AG08395 (cell line): ENCODE measurements at places on chromosomes 13 and 19.

- DNase-seq: peak; percentile 71
Observed at GRCh38 chr19:31285744-31286143, 63.5 kb downstream of the TSHZ3 start.

DNA sequence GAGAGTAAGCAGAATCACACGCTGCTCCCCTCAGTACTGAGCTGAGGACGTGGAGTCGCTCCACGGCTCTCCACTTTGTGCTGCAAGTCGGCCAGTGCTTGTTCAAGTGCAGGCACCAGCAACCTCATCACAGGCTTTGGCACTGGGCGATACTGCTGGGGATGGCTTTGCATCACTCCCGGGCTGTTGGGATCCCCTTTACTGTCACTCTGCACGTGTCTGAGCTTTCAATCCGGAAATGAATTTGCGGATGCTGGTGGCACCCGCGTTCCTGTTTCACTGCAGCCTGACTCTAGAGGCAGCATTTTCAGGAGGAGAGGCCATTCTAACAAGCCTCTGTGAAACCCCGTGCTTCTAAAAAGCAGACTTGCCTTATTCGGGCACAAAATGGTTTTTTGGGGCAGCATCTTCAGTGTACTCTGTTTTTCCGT is 19.1 kb downstream of the SMARCA4 start:
- DNase-seq: no peak

- peak; percentile 24 for DNase-seq
Observed at GRCh38 chr13:21010621-21011020, 50.8 kb downstream of the LATS2 start.

- DNase-seq: no peak
Observed at GRCh38 chr13:113923376-113924063, 50.4 kb downstream of the C13orf46 start.

DNA sequence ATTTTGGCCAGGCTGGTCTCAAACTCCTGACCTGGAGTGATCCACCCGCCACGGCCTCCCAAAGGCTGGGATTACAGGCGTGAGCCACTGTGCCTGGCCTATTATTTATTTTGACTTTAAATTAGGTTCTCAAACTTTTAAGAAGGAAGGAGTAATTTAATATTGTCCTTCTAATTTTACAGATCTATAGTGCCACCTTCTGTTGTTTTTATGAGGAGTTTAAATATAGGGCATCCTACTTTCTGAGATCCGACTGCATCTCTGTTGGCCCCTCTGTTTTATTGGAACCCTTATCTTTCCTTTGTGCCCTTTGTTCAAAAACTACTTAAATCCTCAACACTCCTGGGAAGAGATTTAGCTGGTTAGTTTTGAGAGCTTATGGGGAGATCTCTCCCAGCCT is 25.4 kb upstream of the ZMYM5 start:
- peak; percentile 18 for DNase-seq

DNA sequence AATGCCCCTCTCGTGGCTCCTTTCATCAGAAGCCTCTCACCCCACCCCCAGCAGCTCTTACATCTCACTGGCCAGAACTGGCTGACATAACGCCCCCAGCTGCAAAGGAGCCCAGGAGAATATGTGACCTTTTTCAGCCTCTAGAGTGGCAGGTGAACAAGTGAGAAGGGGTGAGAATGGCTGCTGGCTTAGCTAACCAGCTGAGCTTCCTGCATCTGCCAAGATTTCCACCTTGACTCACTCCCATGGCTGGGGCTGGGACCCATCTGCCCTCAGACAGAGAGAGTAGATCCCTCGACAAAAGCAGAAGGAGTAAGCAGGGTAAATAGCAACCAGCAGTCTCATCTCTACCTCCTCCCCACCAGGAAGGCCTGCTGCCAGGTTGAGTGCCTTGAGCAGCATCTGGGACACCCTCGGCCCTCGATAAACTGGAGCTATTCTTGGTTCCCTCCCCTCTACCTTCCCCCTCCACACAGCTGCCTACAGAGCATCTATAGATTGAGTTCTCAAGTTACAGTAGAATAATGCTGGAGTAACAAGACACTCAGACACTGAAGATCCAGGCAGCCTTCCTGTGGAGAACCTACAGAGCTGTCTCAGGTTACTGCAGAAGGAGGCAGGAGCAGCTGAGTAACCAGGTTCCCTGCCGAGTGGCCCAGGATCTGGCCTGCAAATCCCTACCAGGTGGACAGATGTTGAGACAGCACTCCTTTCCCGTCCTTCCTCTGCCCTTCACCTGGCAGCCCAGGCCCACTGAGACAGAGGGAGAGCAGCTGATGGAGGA is 15.5 kb downstream of the KASH5 start:
- no peak for DNase-seq

DNA sequence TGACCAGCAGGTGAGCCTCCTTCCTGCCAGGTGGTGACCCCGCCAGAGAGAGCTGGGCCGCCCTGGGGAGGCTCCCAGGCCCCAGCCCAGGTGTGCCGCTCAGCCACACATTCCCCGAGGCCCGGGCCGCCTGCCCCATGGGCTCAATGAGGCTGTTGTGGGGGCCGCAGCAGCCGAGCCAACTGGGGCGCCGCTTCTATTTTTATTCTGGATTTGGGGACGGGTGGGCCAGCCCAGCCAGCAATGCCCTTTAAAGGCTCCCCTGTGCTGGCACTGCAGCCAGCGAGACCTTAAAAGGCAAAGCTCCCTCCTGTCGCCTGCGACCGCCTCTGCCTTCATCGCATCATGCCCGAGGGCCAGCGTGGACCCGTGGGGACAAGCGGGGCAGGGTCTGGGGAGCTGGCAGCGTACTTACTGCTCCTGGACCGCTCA is 17.7 kb upstream of the CRTC1 start:
- no peak for DNase-seq

GRCh38 chr13:105008604-105009003 is 1526.9 kb downstream of the EFNB2 start:
- DNase-seq: no peak

DNA sequence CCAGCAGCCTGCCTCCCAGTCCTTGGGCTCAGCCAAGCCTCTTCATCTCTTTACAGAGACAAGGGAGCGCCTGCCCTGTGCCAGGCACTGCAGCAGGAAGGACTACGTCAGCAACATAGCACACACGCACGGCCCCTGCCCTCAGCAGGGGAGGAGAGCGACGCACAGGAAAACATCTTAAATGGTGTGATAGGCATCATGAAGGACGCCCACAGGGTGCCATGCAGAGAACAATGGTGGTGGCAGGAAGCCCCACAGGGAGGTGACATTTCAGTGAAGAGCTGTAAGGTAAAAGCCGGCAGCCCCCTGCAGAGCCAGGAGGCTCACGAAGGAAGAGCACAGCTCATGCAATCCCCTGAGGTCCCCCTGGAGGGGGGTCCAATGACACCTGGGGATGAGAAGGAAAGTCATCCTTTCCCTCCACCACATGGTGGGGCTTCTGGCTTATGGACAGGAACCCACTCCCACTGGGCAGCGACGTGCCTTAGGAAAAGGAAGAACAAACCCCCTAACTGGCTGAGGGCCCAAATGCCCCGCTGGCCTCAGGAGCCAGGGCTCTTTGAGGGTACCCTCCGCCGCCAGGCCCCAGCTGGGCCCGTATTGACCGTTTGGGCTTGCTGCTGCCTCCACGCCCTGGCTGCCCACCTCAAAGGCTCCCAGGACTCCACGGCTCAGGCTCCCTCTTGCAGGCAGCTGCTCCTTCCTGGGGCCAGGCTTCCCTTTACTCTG is 37.3 kb upstream of the C13orf42 start:
- DNase-seq: no peak

GRCh38 chr19:10642473-10643171 is 11.5 kb upstream of the ILF3 start:
- no peak for DNase-seq

DNA sequence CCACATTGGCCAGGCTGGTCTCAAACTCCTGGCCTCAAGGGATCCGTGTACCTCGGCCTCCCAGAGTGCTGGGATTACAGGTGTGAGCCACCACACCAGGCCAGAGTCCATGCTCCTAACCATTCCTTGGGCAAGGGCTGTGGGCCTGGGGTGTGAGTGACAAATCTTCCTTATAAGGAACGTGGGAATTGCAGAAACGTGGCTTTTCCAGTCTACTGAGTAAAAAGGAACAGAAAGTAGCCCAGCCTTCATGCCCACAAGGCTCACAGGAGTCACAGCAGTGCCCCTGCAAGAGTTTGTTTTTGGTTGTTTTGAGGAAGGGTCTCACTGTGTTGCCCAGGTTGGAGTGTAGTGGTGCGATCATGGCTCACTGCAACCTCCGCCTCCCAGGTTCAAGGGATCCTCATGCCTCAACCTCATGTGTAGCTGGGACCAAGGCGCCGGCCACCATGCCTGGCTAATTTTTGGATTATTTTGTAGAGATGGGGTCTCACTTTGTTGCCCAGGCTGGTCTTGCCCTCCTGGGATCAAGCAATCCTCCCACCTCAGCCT is 5.1 kb downstream of the MYPOP start:
- no peak for DNase-seq

GRCh38 chr19:18594824-18595373 is 6.3 kb downstream of the REX1BD start:
- no peak for DNase-seq

DNA sequence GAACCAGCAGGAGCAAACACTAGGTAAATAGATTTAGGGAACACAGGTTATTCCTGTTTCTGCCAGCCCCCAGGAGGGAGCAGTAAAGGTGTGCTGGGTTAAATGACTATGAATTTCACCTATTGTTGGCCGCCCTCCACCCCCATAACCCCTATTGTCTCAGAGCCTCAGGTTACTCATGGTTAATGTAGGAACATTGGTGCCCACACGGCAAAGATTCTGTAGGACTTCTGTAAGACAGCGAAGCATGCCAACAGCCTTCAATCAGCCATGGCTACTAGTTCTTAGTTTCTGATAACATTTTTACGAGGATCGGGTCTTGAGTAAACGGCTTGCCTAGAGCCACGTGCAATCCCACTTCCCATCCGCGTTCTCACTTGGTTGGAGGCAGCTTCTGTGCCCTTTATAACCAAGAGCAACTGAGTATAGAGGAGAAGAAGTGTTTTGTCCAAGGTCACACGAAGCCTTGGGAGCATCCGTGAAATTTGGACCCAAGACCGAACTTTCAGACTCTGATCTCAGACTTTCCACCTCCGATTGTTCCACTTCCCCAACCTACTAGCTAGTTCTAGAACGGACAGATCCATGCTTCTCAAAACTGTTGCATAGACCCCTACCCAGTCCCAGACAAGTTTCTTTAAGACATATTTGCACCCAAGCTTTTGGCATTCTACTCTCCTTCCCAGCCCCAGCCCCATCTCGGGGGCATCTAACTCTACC is 5.1 kb upstream of the CACNG8 start:
- DNase-seq: no peak

DNA sequence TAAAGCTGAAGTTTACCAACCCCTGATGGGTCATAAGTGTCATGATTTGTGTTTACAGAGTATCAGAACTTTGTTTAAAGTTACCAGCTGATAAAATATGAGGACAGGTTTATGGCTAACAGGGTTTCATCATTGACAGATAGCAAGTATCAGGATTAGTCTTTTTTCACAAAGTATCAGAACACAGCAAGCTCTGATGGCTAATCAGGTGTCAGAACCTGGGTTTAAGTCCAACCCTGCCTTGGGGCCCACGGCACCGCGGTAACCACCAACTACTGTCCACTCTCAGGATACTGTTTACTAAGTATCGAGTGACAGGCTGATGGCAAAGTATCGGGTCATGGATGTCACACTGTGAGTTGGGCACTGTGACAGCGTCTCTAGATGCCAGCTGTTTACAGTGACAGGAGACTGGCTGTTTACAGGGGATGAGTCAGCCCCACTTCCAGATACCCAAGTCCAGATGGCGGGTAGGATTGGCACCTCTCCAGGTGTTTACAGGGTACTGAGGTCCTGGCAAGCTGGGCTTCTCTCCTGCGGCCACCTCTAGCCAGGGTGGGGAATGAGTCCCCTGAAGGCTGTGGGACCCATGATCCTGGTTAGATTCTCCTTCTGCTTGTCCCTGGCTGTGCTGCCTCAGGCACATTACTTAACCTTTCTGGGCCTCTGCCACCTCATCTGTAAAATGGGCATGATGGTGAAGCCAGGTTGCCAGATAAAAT is 21.8 kb downstream of the ARRDC2 start:
- peak; percentile 50 for DNase-seq

DNA sequence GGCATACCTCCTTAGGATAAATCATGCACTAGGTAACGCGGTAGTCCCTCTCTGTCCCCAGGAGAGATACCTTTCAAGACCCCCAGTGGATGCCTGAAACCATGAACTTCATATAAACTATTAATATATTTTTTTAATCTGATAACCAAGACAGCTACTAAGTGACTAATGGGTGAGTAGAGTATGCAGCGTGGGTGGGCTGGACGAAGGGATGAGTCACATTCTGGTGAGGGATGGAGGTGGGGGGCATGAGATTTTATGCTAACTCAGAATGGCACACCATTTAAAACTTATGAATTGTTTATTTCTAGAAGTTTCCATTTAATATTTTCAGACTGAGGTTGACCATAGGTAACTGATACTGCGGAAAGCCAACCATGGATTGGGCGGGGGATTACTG is 46.2 kb downstream of the CDK8 start:
- DNase-seq: no peak

DNA sequence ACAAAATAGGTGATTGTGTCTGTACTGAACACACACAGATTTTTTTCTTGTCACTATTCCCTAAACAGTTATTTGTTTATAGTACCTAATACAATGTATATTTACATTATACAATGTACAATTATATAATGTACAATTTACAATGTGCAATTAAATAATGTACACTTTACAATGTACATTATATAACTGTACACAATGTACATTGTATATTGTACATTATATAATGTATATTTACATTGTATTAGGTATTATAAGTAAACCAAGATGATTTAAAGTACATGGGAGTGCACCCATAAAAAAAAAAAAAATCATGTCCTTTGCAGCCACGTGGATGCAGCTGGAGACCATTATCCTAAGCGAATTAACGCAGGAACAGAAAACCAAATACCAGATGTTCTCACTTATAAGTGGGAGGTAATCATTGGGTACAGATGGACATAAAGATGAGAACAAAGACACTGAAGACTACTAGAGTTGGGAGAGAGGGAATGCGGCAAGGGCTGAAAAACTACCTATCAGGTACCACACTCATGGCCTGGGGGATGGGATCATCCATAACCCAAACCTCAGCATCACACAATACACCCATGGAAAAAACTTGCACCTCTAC is 68.1 kb downstream of the ABCC4 start:
- DNase-seq: no peak

DNA sequence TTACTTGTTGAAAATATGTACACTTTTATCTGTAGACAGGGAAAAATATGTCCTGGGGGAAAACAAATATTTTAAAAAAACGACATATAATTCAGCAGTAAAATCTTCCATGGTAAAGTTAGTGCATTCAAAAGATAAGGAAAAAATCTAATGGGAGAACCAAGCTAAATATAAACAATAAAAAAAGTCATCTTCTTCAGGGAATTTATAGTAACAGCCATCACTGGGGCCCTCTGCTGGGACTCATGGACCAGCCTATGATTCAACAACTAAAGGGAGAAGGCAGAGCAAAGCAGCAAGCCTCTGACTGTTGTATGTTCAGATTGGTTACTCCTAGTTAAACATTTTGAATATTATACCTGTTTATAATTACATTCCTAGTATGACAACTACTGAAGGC is 93.0 kb downstream of the ITGBL1 start:
- peak; percentile 18 for DNase-seq

- DNase-seq: no peak
Observed at GRCh38 chr19:28619816-28620429, 593.0 kb downstream of the UQCRFS1 start.

GRCh38 chr19:383922-384798 is 24.8 kb downstream of the C2CD4C start:
- DNase-seq: no peak

GRCh38 chr13:34672631-34673030 is 269.4 kb upstream of the NBEA start:
- peak; percentile 40 for DNase-seq
